ENCODE measurements at places on chromosomes 16 and 17.

DNA sequence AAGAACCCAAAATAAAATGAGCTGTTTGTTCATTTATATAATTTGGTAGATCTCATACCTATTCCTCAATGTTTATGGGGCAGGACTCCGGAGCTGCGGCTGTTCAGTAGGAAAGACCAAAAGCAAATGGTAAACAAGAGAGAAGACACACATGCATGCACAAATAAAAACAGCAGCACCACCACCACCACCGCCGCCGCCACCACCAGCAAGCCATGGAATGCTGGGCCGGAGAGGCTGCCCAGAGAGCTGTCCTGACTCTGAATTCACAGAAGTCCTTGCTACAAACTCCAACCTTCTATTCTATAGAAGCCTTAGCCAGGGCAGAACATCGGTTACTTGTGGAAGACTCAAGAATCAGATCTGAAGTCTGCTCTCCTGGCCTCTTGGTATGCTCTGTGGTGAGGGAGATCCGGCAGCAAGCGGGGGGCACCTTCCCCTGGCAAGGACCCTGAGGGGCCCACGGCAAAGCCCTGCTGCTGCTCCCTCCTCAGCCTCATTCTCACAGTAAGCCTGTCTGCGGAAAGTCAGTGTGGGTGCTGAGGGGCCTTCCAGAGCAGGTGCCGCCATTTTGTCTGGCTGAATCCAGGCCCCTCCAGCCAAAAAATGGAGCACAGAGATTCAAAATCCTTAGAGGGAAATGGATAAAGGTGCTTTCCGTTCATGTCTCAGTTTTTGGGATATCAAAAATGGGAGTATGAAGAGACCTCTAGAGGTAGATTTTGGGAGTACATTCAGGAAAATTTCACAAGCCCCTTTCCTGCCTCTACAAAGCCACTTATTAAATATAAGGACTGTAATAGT, 6.4 kb upstream of the FOXJ1 start:
- DNase-seq = no peak

- no peak for DNase-seq
Observed at GRCh38 chr17:78291944-78292910, 60.8 kb downstream of the TMEM235 start.

DNA sequence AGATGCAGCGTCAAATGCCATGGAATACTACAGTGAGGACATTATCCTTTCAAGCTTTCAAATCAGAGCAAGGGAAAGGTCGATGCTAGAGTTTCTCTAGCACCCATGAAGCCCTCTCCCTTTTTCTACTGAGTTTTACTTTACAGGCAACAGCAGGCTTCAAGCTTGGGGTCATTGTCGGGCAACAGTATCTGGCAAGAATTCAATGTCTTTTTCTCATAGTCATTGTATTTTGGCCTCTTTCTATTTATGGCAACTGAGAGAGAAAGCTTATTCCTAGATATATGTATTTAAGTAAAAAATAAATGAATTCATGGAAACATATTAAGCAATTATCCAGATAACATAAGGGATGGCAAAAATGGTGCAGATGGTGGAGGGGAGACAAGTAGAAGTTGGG, 364 bp upstream of the CETP start:
- DNase-seq = no peak

DNA sequence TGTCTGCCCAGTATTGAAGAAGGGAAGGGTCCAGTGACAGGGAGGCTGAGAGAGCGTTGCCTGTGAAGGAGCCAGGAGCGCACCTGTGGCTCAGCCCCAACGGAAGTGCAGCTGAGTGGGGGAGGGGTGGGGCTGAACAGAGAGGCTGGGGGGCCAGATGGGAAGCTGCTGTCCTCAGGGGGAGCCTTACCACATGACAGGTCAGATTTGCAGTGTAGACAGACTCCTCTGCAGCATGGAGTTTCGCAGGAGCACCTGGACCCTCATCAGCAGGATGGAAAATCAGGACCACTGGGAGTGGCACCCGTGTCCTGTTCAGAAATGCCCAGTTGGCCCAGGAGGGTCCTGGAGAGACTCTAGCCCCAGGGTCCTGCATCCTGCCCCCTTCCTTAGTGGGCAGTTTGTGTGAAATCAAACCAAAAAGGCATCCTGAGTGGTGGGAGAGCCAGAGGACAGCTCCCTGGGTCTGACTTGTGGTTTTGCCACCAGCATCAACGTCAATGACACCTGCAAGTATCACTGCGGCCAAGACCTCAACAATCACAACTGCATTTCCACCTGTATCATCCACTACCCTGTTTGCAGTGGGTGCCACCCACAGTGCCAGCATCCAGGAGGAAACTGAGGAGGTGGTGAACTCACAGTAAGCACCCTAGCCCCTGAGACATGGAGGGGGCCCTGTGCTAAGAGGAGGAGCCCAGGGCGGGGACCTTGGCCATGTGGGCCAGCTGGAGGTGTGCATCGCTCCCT, 7.8 kb downstream of the CD300A start:
- peak; percentile 43 for DNase-seq

DNA sequence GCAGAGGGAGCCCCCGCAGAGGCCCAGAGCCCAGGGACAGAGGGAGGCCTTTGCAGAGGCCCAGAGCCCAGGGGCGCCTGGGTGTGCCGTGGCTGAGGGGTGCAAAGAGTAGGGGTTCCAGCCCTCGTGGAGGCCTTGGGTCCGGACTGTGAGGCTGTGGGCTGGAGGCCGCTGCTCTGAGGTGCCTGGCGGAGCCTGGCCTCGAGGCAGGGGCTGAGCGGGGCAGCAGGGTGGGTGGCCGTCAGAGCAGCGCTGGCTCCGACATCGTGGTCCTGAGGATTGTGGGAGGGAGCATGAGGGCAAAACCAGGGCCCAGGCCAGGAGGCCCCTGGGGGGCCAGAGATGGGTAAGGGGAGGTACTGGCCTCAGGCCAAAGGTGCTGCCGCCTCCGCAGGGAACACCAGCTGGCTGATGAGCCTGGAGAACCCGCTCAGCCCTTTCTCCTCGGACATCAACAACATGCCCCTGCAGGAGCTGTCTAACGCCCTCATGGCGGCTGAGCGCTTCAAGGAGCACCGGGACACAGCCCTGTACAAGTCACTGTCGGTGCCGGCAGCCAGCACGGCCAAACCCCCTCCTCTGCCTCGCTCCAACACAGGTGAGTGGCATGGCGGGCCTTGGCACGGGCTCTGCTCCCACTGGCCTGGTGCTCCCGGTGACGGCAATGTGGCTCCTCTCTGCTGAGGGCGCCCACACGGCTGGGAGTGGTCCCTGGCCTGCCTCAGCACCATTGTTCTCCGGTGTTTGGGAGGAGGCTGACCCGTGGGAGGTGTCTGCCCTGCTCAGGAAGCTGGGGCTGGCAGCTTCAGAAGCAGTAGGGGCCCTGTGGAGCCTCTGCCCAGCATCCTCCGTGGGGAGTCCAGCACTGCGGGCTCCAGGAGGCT, 33.7 kb downstream of the TSC2 start:
- no peak for DNase-seq

DNA sequence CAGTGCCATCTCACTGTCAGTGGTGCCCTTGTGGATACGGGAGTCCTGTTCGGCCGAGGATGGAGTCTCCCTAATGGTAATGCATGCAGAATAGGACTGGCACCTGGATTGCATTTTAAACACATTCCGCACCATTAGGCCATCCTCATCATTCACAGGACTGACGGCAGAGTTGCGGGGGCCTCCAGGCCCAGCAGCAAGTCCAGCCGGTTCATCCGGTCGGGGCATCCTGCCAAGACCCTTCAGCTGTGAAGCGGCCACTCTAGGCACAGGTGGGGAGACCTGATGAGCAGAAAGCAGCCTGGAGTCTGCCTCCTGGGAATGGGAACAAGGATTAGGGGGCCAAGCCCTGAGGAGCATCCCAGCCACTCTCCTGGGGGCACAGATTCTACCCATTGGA, 90.3 kb upstream of the XYLT1 start:
- no peak for DNase-seq

GRCh38 chr16:8763899-8764298, 33.5 kb downstream of the TMEM186 start:
- no peak for DNase-seq

DNA sequence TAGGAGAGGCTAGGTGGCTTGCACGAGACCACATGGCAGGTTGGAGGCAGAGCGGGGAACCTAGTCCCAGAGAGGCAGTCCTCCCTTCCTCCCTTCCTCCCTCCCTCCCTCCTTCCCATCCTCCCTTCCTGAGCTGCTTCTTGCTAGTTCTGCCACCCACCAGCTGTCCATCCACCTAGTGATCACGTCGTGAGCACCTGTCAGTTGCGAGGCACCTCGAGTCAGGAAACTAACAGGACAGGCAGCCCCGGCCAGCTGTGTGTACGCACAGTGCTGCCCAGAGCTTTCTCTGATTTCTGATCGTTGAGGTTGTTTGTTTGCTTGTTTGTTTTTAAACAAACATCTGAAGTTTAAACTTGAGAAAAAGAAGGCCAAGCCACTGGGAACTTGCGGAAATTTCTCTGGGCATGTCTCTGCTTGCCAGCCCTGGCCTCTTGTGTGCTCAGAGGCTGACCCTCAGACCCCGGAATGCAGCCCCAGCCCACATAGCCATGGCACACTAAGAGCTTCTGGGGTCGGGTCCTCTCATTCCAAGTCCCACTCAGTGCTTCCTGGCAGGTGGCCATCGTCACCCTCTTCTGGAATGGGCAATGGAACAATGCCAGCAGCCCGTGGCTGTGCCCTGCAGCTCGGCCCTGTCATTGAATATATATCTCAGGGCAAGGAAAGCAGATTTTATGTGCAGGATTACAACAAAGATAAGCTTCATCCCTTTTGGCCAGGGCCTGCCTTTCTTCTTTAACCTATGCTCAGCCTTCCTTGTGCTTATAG, 174.0 kb downstream of the KATNIP start:
- DNase-seq = no peak

DNA sequence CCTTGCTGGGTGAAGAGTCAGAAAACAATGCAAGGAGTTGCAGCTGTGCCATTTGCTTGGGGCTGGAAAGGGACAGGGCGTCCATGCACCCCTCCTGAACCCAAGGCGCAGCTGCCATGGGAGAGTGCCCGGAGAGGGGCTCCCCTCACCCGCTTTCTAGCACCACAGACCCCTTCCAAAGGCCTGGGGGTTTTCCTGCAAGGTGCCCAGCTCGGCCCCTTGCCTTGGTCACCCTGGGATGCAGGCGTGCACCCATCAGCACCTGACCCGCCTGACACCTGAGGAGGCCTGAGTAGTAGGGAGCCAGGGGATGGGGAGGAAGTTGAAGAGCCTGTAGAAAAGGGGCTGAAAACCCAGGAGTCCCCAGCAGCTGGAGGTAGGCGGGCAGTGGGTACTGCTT, 30.3 kb downstream of the TMEM186 start:
- no peak for DNase-seq

- DNase-seq = no peak
Observed at GRCh38 chr17:62666061-62666800, 38.8 kb downstream of the MRC2 start.

GRCh38 chr17:49640556-49640955, 37.3 kb downstream of the SPOP start:
- no peak for DNase-seq

DNA sequence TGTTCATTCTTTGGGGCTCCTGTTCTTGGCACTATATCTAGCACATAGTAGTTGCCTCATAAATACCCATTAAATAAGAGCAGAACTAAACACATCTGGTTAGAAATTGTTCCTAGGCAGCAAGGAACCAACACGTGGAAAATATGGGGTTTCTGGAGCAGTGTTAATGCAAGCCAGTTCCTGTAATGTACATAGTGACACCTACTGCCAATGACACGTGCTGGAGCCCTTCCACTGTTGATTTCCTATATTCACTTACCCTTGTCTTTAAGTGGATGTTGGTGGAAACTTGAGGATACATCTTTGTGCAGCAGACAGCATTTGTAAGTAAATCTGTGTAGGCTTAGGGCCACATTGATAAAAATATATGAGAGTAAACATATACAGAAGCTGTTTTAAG, 1.6 kb upstream of the IRF8 start:
- no peak for DNase-seq

GRCh38 chr16:70428178-70428998, 10.5 kb downstream of the ST3GAL2 start:
- peak; percentile 92 for DNase-seq

- DNase-seq = no peak
Observed at GRCh38 chr17:55394357-55395021, 27.1 kb downstream of the MMD start.

DNA sequence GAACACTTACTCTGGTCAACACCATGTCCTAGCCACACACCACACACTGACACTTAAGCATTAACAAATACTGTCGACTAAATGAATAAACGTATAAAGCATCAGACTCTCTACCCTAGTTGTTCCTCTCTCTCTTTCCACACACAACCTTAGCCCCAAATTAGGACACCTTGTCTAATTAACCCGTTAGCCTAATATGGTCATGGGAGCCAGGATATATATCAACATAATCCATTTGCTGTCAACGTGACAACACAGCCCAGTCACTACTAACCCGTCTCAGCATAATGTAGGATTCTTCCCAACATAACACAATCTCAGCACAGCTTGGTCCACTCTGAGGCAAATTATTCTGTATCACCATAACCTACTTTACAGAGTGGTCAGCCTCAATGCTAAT, 2.2 kb downstream of the DVL2 start:
- DNase-seq = no peak

- no peak for DNase-seq
Observed at GRCh38 chr16:22093996-22094395, 1.7 kb downstream of the VWA3A start.

DNA sequence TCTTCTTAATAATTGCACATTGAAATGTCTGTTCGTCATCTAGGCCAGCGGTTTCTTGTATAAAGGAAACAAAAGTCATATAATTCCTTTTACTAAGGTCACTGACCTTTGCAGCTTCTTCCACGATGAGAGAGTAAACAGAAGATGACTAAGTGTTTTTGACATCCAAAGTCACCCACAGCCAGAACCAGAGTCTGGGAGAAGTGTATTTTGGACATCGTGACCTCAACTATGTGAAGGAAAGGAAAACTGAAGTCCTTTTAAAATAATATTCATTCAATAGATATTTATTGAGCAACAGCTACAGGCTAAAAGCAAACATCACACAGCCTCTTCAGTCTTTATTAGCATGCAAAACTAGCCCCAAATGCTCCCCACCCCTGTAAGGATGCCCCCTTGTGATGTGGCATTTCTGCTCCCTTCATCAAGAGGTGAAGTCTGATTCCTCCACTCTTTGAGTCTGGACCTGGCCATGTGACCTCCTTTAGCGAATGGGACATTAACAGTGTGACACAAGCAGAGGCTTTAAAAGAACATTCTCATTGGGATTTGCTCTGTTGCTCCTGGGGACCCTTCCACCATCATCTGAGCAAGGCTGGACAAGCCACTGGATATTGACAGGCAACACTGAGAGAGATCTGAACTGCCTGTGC, 8.1 kb upstream of the PMP22 start:
- DNase-seq = no peak

All from MM.1S (cell line).